ENCODE measurements at places on chromosomes 3 and 15. TPM values are rescaled to one million over a fixed set of nuclear protein-coding genes. Genes with fewer than 3 reads are reported as not detected.

Gene DIPK2A
- polyA plus RNA-seq = 16.5 TPM

Gene ADAMTS7
- polyA plus RNA-seq = not detected

Gene RBM5
- polyA plus RNA-seq = 33.9 TPM

Gene ADGRG7
- not detected for polyA plus RNA-seq

Gene RETNLB
- not detected for polyA plus RNA-seq

Gene GLT8D1
- polyA plus RNA-seq = 39.6 TPM

Gene ZPLD1
- polyA plus RNA-seq = not detected

Gene IMPG2
- polyA plus RNA-seq = not detected

Gene AADAC
- polyA plus RNA-seq = not detected
